ENCODE measurements at places on chromosomes 5 and 9. TPM values are rescaled to one million over a fixed set of nuclear protein-coding genes. Genes with fewer than 3 reads are reported as not detected.

Gene PDE6A
- total RNA-seq = 0.41 TPM

Gene PDE8B
- 0.05 TPM for total RNA-seq

Gene PAPPA
- 0.02 TPM for total RNA-seq

Gene CCDC192
- not detected for total RNA-seq

Gene PHF24
- 0.05 TPM for total RNA-seq

Gene HINT1
- total RNA-seq = 540 TPM

Gene GLRA1
- not detected for total RNA-seq

- DNase-seq = no peak
Measured at GRCh38 chr9:18384066-18384465, 89.9 kb upstream of the ADAMTSL1 start.

- no peak for DNase-seq
Measured at GRCh38 chr5:76451031-76451701, 48.1 kb downstream of the IQGAP2 start.

DNA sequence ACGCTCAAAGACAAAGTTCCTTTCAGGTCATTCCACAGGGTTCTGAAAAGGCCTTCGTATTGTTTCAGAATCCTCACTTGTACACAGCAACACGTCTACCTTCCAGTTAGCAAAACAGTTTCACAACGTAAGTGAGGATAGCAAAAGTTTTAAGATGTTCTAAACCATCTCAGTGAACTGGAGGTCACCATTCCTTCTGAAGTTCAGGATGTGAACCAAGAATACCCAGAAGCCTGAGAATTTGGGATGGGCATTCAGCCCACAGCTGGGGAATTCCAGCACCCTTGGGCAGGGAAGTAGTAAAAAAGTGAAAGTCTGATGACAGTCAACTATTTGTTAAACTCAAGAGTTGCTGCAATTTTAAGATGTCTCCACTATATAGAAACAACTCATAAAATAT, 224.5 kb downstream of the BNC2 start:
- DNase-seq = peak; percentile 8

DNA sequence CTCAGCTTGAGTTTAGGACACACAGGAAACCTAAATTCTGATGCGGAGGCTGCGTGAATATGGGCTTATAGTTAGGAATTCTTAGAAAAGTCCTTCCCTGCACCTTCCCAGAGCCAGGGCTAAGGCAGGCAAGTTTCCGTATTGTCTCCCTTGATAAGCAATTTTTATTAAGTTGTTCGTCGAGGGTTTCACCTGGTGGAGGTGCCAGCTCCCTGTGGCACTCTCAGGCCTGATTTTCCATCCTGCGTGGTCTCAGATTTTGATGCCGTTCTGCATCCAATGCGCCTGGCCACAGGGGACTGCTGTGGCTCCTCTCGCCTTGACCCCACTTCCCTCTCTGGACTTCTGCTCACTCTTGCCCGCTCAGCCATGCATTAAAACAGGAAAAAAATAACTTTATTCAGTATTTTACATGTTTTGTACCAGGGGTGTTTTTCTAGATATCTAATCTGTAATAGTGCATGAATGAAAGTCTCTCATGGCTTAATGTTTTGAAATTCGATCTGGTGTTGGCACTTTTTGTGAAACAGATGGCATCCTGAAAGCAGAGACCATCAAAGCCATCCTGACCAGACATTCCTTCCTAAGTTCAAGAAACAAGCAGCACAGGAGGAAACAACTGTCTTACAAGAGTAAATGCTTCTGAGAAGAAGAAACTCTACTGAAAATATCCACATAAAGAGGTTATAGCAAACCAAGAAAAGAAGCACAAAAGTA, 50.7 kb downstream of the TRIP13 start:
- no peak for DNase-seq

- DNase-seq = no peak
Measured at GRCh38 chr5:110103081-110103480, 413.4 kb downstream of the MAN2A1 start.

DNA sequence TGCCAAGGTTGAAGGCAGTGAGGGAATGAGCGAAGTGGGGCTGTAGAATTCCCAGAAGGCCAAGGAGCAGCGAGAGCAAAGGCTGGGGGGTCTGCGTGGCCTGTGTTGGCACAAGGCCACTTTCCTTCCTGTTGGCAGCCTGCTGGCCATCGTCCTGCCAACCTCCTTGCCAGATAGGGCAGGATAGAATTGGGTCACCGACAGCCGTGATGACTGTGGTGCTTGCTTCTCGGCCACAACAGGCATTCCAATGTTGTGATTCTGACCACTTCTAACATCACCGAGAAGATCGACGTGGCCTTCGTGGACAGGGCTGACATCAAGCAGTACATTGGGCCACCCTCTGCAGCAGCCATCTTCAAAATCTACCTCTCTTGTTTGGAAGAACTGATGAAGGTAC, 18.9 kb downstream of the TRIP13 start:
- peak; percentile 91 for DNase-seq

- no peak for DNase-seq
Measured at GRCh38 chr9:87751423-87751822, 25.5 kb downstream of the CTSL start.

DNA sequence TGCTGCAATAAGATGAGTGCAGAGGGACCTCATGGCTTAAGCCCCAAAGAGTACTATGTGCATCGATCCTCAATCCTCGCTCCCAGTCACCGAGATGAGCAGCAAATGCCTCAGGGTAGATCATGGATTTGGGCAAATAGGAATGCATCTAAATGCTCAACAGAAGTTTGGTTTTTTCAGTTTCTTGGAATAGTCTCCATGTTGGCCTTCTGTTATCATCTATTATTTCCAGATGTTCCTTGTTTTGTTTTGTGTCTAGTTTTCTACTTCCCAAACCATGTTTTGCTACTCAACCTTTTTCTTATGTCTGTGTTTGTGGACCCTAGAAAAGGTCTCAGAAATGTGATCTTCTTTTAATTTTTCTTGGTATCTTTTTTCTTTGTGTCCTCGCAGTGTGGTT, 43.5 kb upstream of the RASGRF2 start:
- DNase-seq = no peak

DNA sequence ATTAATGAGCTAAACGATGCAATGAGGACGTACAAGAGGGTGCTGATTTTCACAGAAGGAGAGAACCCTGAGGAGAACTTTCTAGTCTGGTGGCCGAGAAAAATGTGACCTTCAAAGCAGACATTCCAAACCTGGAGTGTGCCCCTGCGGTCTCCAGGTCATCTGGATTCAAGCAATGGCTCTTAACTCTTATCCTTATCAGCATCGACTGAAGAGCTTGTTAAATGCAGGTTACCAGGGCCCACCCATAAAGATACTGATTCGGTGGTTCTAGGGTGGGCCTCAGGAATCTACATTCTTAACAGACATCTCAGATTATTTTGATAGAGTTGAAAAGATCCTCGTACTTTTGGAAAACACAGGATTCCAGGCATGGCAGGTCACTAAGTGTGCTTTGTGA, 103.6 kb upstream of the SAP30L start:
- DNase-seq = no peak
